ENCODE measurements at places on chromosomes 4 and X.

DNA sequence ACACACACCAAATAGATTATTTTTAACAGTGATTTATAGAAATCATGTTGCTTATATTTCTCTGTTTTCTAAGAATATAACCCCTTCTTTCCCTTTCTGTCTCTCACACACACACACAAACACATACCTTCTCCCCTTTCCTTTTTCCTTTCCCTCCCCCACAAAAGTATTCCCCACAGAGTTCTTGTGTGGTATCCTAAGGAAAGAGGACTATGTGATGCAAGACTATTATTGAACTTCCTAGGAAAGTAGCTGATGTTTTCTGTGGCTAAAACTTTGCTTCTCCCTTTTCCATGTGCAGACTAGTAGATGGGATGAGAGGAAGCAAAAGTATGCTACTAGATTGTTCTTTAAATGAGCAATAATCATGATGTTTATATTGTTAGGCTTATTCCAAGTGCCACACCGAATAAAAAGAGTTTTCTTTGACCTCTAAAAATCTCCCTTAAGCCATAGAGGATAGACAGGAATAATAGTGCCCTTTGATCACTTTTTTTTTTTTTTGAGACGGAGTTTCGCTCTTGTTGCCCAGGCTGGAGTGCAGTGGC, 38.7 kb downstream of the CPEB2 start:
- DNase-seq, result no peak

DNA sequence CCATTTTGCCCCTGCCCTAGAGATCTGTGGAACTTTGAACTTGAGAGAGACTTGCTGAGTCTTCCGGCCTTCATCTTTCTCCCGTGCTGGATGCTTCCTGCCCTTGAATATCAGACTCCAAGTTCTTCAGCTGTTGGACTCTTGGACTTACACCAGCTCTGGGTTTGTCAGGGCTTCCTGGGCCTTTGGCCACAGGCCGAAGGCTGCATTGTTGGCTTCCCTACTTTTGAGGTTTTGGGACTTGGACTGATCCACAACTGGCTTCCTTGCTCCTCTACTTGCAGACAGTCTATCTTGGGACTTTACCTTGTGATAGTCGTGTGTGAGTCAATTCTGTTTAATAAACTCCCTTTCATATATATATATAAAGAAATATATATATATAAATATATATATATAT, 1071.0 kb downstream of the ADGRL3 start:
- DNase-seq, result no peak

DNA sequence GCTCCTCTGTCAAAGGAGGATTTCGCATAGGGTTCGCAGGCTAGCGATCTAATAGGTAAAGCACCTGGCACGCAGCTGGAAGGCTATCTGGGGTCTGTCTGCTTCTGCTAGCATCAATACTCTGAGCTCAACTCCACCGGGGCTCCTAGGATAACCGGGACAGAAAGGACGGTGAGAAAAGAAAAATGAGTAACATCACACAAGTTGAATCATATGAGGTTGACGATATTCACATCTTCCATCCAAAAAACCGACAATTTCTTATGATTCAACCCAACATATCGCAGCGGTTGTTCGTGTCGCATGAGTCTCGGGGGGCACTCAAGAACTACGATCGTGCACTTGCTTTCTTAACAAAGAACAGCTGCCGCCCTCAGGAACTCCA, 1.8 kb downstream of the PROM1 start:
- DNase-seq, result no peak

DNA sequence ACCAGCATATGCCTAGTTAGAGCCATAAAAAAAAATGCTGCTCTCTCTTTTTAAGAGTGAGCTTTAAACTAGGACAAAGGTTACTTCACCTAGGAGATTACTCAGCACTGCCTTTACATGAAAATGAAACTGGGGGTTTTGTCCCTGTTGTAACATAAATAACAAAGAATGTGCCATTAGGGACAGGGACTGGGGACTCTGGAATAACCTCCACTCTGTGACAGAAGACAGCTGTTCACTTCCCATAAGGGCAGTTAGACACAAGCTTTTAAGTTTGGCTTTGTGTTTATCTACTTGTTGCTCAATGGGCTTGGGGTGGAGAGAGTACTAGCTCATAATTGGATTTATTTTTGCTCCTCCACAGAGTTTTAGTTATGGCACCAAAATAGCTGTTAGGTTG, 11.9 kb downstream of the ENPEP start:
- no peak for DNase-seq

- DNase-seq, result no peak
Measured at GRCh38 chrX:70755850-70756249, 152.7 kb downstream of the TEX11 start.

DNA sequence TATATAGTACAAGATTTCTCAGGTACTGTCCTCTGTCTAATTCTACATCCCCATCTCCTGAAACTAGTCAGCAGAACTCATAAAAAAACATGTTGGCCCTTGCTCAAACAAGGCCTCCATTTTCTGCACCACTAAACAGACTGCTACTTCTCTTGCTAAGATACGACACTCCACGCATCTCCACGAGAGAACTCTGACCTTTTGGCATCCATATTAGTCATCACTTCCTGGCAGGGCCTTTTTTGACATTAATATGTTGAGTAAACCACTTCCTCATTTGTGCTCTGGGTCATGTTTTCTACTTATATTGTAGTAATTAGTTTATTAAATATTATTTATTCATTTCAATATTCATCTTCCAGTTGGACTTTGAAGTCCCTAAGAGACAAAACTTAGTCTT, 65.6 kb downstream of the DCAF8L1 start:
- no peak for DNase-seq

GRCh38 chr4:162836773-162837172, 329.9 kb downstream of the NAF1 start:
- DNase-seq, result no peak

DNA sequence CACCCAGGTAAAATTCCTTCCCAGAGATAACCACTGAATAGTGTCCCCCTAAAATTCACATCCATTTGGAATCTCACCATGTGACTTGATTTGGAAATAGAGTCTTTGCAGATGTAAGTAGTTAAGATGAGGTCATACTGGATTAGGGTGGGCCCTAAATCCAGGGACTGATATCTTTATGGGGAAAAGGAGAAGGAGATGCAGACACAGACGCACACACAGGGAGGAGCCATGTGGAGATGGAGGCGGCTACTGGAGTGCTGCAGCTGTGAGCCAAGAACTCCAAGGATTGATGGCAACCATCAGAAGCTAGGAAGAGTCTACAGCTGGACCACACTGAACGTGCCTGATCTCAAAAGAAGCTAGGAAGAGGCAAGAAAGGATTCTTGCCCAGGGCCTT, 96.6 kb upstream of the SRD5A3 start:
- DNase-seq, result no peak

GRCh38 chrX:9628779-9629493, 136.7 kb downstream of the GPR143 start:
- DNase-seq, result no peak

- no peak for DNase-seq
Measured at GRCh38 chr4:152156442-152156841, 379.4 kb downstream of the FBXW7 start.

- no peak for DNase-seq
Measured at GRCh38 chrX:130080791-130081367, 29.4 kb downstream of the ELF4 start.

- no peak for DNase-seq
Measured at GRCh38 chr4:131159261-131159660, 1989.8 kb upstream of the PCDH10 start.

DNA sequence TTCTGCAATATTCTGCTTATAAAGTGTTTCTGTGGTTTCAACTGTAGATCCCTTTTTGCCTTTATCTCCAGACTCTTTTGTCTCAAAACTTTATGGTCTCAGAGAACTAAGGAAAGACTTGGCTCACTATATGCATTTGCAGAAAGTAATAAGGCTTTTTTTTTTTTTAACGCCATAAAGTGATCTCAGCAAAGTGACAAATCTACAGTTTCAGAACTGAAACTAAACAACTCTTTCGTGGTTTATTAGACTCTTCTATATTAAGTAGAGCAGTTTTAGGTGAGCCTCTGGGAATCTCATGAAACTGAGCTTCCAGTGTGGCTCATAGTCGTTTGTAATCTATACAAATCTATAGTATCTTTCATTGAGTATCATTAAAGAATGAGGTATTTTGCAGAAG, 15.3 kb downstream of the ATP7A start:
- no peak for DNase-seq

DNA sequence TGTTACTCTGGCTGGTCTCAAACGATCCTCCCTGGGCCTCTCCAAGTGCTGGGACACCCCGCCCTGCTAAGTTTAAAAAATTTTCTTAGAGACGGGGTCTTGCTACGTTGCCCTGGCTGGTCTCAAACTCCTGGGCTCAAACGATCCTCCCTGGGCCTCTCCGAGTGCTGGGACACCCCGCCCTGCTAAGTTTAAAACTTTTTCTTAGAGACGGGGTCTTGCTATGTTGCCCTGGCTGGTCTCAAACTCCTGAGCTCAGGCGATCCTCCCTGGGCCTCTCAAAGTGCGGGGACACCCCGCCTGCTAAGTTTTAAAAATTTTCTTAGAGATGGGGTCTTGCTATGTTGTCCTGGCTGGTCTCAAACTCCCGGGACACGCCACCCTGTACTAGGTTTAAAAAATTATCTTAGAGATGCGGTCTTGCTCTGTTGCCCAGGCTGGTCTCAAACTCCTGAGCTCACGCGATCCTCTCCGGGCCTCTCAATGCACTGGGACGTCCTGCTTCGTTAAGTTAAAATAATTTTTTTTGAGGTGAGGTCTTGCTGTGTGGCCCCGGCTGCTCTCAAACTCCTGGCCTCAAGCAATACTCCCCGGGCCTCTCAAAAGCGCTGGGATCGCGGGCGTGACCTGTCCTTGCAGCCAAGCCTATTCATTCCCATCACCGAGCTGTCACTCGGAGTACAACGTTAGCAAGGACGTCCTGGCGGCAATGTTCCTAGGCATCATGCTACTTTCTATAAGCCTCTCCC, 1.1 kb downstream of the SLC25A6 start:
- no peak for DNase-seq

DNA sequence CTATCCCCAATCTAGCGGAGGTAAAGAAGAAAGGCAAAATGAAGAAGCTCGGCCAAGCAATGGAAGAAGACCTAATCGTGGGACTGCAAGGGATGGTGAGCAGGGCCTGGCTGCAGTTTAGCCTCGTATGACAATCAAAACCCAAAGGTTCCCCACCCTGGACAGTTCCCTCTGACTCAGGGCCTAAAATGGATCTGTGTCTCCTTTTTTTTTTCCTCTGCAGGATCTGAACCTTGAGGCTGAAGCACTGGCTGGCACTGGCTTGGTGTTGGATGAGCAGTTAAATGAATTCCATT, 986 bp downstream of the HDAC6 start:
- DNase-seq, result no peak

GRCh38 chr4:88963817-88964216, 93.2 kb downstream of the FAM13A start:
- no peak for DNase-seq

- no peak for DNase-seq
Measured at GRCh38 chr4:11470438-11471045, 41.8 kb upstream of the HS3ST1 start.

GRCh38 chr4:64539234-64539849, 130.1 kb upstream of the TECRL start:
- peak; percentile 10 for DNase-seq

DNA sequence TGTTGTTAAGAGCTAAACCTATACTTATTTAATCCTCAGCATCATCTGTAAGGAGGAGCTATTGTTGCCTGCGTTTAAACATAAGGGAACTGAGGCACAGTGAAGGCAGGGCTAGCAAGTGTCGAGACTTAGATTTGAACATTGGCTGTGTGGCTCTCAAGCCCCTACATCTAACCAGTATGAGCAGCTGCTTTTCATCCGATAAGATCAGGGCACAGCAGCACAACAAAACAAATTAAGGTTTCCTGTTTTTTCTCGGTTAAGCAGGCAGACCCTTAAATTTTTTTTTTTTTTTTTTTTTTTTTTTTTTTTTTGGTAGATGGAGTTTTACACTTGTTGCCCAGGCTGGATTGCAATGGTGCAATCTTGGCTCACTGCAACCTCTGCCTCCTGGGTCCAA, 35.6 kb downstream of the RAB40A start:
- no peak for DNase-seq

GRCh38 chrX:108261549-108262203, 170.1 kb downstream of the ATG4A start:
- DNase-seq, result no peak

GRCh38 chr4:61246034-61246433, 45.9 kb downstream of the ADGRL3 start:
- no peak for DNase-seq

- no peak for DNase-seq
Measured at GRCh38 chr4:28973587-28974350, 1746.4 kb upstream of the PCDH7 start.

DNA sequence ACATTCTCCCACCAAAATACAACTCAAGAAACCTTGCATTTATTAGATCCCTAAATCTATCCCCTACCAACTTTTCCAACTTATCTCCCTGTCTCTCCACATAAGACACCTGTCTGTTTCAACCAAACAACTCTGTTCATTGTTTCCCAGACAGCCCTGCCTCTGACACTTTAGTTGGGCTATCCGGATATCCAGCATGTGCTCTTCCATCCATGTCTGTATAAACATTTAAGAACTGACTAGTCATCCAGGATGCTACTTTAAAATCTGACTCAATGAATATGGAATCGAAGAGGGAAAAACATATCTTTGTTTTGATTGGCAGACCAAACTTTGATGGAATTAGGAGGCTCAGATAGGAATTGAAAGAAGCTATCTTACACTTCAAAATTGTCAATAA, 143.2 kb upstream of the DCAF8L1 start:
- no peak for DNase-seq

DNA sequence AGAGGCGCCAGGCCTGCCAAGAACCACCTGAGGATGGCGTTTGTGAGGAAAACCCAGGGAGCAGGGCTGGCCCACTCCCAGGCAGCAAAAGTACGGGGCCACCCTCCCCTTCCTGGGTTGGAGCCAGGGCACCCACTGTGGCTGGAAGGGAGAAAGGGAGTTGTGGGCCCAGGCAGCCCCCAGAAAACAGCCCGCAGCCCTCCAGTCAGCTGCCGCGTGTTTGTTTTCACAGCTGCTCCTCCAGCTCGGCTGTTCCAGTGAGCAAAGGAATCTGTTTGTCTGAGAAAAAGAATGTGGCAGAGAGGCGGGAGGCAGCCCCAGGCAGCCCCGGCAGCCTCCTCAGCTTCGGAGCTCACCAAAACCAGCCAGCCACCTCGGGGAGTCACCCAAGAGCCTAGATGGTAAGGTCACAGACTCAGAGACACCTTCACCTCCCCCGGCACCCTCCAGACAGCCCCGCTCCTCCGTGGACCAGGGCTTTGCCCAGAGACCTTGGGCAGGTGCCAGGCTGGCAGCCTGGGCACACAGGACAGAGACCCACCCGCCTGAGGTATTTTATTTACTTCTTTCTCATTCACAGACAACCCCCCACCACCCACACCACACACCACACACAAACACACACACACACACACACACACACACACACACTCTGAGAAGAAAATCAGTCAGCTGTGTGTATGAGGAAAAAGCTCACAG, 338.1 kb downstream of the BCOR start:
- peak; percentile 41 for DNase-seq

DNA sequence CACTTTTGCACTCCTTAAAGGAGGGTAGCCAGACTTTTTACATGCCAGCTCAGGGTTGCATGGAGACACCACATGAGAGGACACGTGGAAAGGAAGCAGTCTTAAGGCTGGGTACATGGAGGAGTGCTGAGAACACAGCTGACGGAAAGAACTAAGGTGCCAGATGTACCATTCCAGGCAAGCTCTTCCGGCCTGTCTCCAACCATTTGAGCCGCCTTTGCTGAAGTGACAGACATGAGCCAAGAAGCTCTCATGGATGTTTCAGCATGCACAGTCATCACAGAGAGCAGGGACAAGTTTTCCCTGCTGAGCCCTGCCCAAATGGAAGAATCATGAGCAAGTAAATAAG, 83.4 kb upstream of the BMP2K start:
- DNase-seq, result no peak

GRCh38 chr4:131488772-131489171, 1660.3 kb upstream of the PCDH10 start:
- no peak for DNase-seq
